Effector memory CD8-positive, alpha-beta T cell (primary cell): ENCODE measurements at places on chromosomes 4 and X.

DNA sequence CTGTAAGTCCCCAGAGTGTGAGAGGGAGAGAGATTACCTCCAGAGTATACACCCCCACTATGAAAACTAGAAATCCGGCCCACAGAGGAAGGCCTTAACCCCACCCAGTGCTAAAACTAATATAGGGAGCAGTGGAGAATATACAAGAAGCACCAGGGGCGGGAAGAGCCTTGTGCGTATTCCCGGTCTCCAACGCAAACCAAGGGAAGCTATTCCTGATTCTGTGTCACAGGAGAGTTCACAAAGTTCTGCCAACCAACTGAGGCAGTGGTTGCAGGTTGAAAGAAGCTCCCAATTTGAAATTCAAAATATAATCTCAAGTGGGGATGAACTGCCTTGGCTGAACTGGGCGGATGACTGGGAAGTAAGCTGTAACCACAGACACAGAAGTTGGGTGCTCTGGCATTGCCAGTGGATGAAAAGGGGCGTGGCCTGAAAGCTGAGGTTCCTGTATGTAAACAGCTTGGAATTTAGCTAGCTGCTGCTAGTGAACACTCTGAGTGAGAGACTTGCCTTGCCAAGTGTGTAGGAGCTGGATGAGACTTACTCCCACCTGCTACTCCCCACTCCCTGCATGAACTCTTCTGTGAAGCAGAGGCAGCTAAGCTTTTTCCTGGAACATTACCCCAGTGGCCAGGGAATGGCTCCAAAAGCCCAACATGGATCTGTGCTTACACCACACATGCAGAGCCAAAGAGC is 32.7 kb downstream of the ELF2 start:
- H3K27me3 ChIP-seq = no peaks in the 10 kb centered on the region
- no peak for DNase-seq
- no peak overlapping the region for H3K4me3 ChIP-seq
- H3K27ac ChIP-seq = peak overlapping the region; percentile 29
- H3K4me1 ChIP-seq = peaks cover 16% of the 10 kb centered on the region

DNA sequence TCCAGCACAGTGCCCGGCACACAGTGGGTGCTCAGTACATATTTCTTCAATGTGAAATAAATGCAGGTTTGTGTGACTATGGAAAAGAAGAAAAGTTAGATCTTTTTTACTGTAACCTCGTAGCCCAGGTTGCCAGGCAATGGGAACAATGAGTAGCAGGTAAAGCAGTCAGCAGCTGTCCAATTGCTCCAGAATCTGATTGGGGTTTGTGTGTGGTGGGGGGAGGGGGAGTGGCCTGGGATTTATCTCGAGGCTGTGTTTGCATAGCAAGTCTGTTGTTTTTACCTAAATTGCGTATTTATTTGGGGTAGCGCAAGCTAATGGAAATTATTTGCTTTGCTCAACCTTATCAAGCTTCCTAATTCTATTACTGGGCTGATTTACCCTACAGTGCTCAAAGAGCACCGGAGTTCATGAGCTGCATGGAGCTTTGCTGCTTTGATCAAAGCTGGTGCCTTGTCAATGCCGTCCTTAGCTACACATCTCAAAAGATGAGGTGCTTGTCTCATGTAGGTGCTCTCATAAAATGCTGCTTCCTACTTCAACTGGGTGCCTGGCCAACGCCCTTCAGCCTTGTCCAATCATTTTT is 145.0 kb upstream of the DGKK start:
- H3K4me1 ChIP-seq = no peaks in the 10 kb centered on the region
- no peaks in the 10 kb centered on the region for H3K36me3 ChIP-seq
- peaks cover 5% of the 10 kb centered on the region for H3K27me3 ChIP-seq
- no peak overlapping the region for H3K27ac ChIP-seq
- H3K4me3 ChIP-seq = no peak overlapping the region
- no peak for DNase-seq

DNA sequence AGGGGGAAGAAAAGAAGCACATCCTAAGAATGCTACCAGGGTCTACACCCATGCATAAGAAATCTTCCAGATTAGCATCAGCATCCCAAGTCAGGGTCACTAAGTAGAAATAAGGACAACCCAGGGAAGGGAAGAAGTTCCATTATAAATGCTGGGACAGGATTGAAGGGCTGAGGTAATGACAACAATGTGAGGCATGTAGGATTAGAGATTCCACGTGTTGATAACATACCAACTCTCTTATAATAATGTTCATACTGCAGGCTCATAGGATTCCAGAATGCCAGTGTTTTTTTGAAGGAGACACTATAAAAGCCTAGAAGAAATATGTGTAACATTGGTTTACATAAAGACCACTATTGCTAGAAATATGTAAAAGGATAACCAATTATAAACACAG is 201.2 kb downstream of the MID1IP1 start:
- no peaks in the 10 kb centered on the region for H3K27me3 ChIP-seq
- no peaks in the 10 kb centered on the region for H3K36me3 ChIP-seq
- no peak for DNase-seq
- no peak overlapping the region for H3K27ac ChIP-seq
- no peaks in the 10 kb centered on the region for H3K4me1 ChIP-seq

DNA sequence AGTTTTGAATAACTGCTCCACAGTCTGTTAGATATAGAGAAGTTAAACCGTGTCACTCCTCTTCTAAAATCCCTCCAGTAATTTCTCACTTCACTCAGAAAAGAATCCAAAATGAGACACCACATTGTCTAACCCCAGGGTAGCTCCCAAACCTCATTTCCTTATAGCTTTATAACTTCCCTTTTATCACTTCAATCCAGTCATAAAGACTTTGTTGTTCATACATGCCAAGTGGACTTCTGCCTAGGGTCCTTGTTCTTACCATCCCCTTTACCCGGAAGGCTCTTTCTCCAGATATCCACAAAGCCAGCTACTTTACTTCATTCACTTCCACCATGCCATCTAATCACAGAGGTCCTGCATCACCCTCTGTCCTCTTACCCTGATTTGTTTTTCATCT is 156.2 kb downstream of the GABRB1 start:
- H3K4me1 ChIP-seq = no peaks in the 10 kb centered on the region
- peaks cover 21% of the 10 kb centered on the region for H3K27me3 ChIP-seq
- no peaks in the 10 kb centered on the region for H3K36me3 ChIP-seq
- no peak overlapping the region for H3K4me3 ChIP-seq
- no peak overlapping the region for H3K27ac ChIP-seq
- DNase-seq = no peak

DNA sequence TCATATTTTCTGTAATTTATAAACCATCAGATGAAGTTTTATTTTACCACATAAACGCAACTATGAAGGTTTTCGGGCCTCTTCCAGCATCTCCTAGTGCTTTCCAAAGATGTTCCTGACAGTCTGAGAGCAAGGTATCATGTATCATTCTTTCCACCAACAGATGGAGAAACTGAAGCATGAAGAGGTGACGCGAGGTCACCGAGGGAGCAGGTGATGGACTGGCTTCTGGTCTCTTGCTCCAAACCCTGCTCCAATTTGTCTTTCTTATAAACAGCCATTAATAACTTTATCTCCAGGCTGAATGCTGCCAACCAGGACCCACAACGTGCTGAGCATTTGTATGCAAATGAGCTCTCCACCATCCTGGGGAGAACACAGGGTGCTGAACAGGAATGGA is 86.3 kb upstream of the MAML3 start:
- no peaks in the 10 kb centered on the region for H3K36me3 ChIP-seq
- no peak overlapping the region for H3K27ac ChIP-seq
- no peak for DNase-seq
- H3K4me3 ChIP-seq = no peak overlapping the region
